Activated T-helper 1 cell treated with anti-CD3 and anti-CD28 coated beads, Interleukin-2, amount 50 U/mL, for 16 hours (primary cell): ENCODE measurements at places on chromosomes 3 and 15.

DNA sequence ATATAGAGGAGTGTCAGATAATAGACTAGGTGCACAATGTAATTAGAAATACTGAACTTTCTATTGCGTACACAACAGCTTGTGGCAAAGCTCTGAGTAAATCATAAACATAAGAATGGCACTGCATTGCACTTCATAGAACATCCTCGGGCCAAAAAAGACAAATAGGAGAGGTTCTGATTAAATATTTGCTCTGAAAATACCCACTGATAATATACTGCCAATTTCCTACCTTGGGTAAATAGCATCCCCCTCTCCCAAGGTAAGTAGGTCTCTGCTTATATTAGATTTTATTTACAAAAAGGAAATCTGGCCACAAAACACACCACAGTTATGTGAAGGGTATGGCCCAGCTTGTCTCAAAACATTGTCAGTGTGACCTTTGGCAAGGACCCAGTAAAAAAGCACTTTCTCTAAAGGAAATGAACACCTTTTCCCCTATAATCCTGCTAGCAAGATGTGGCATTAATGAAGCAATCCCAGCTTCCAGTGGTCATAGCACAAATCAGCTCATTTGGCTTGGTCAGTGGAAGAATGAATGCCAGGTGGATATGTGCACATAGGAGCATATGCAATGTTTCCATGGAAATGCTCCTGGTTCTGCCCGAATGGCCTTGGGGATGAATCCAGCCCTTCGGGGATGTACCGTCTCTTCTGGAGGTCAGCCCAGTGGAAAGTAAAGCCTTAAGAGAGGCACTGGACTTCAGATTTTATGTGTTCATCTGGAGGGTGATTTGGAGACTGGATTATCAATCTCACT, 315.9 kb downstream of the LSAMP start:
- DNase-seq = no peak

GRCh38 chr15:38562278-38562677, 2.3 kb downstream of the RASGRP1 start:
- no peak for DNase-seq

DNA sequence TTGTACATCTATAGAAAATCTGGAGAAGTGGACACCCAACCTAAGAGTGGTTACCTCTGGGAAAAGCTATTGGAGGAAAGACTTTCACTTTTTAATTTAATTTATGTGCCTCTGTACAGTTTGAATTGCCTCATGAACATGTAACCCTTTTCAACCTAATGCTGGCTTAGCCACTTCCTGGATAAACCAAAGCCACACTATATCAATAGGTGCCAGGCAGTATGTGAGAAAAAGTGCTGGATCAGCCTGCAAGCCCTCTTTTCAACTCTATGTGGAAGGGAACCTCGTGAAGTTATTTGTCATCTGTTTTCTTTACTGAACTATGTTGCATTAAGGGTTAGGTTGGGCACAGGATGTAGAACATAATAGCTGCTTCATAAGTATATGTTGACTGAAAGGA, 9.3 kb upstream of the TOPAZ1 start:
- no peak for DNase-seq

DNA sequence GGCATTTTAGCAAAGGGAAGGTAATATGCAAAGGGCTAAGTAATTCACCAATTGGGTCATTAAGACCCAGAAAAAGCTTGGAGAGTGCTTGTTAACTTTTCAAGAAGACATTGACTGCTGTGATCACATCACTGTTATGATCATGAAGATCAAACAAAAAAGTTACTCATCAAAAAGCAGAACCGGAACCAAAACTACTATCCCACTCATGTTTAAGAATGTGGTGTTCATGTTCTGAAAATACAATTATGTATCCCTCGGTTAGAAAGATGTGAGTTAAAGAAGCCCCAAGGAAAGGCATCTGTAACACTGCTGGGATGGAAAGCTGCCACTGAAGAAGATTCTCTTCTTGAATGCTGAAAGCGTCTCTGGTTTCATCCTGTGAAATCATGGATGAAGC, 32.6 kb downstream of the BBX start:
- DNase-seq = no peak

DNA sequence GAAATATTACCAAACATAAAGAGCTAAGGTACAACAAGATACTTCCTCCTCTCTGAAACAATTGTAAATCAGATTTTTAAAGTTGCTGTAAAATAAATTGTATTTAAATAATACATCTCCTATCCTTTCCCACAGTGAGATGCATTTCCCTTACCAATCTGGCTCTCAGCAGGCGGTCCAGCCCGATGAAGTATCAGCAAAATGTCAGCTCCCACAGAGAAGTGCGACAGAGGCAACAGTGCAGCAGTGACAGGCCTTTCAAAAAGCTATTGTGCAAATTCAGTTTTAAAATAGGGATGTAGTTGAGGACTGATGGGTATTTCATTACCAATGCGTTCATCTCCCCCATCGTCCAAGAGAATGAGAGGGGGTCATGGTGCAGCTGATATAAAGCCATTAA, 733.2 kb upstream of the GOLIM4 start:
- DNase-seq = no peak

- no peak for DNase-seq
Observed at GRCh38 chr3:130686833-130687232, 59.8 kb downstream of the PIK3R4 start.

GRCh38 chr3:55910543-55910942, 423.4 kb upstream of the WNT5A start:
- no peak for DNase-seq

DNA sequence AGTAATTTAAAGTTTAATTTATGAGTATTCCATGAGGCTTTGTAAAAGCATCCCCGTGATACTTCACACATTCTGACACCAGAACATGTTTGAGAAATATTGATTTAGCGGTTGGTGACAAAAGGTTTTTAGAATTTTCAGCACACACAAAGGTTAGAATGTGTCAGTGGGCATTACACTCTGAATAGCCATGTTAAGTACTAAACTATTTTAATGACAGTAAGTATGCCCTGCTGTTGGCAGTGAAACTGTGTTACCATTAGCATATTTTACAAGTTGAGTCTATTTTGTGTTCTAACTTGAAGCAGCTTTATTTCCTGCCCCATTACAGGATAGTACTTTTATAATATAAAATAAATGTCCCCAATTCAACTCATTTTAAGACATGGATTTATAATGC, 66.5 kb downstream of the ADAMTSL3 start:
- DNase-seq = no peak

DNA sequence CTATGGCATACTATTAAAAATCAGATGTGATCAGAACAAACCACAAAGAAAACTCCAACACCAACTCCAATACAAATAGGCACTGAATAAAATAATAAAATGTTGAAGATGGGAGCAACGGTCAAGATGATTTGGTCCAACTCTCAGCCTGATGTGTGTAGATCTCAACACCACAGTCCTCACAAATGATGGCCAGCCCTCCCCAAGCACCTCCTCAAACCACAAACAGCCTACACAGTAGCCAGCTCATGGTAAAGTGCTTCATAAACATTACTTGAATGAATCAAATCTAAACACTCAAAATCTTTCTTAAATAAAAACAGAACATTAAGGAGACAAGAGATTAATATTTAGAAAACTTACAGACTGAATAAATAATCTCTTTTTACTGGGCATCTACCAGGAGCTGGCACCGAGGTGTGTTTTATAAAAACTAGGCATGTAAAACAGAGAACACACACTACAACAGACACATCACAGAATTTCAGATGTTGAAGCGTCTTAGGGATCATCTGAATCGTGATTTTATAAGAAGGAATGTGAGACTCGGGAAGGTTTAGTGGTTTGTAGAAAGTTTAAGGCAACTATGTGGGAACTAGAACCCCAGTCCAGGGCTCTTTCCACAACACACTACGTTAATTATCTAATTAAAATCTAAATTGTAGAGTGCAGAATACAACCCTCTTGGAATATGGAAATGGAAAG, 102.4 kb downstream of the MYLK start:
- no peak for DNase-seq

DNA sequence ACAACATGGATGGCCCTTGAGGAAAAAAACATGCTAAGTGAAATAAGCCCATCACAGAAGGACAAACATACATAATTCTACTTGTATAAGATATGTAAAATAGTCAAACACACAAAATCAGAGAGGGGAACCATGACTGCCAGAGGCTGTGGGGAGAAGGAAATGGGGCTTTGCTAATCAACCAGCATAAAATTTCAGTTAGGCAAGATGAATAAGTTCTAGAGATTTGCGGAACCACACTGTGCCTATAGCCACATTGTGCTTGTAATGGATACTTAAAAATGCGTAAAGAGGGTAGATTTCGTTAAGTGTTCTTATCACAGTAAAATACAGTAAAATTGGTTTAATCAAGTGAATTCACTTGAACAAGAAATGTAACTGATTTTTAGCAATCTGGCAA, 33.7 kb upstream of the SPTBN5 start:
- no peak for DNase-seq

GRCh38 chr3:101146946-101147345, 153.7 kb upstream of the ABI3BP start:
- DNase-seq = no peak

GRCh38 chr3:189622629-189623028, 8.6 kb upstream of the TP63 start:
- no peak for DNase-seq

GRCh38 chr3:46468753-46469600, 4.3 kb upstream of the LTF start:
- no peak for DNase-seq

DNA sequence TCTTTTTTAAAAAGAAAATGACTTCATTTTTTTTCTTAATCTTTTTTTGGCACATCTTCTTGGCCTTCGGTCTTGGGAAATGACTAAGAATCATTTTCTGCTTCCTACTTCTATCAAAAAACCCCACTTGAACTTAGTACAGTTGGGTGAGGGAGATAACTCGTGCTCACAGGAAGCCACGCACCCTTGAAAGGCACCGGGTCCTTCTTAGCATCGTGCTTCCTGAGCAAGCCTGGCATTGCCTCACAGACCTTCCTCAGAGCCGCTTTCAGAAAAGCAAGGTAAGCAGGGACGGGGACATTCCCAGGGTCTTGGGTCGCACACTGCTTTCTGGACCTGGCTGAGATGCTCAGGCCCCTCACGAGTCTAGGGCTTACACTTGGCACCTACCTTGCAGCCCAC, at the start of gene CCR4:
TSS of gene CCR4 (plus strand) at position 235 of the 402 bp plus-strand sequence. CDS start 1,779 bp downstream, outside the sequence.
- peak; percentile 18 for DNase-seq

- DNase-seq = no peak
Observed at GRCh38 chr15:67805008-67805665, 20.2 kb upstream of the SKOR1 start.

DNA sequence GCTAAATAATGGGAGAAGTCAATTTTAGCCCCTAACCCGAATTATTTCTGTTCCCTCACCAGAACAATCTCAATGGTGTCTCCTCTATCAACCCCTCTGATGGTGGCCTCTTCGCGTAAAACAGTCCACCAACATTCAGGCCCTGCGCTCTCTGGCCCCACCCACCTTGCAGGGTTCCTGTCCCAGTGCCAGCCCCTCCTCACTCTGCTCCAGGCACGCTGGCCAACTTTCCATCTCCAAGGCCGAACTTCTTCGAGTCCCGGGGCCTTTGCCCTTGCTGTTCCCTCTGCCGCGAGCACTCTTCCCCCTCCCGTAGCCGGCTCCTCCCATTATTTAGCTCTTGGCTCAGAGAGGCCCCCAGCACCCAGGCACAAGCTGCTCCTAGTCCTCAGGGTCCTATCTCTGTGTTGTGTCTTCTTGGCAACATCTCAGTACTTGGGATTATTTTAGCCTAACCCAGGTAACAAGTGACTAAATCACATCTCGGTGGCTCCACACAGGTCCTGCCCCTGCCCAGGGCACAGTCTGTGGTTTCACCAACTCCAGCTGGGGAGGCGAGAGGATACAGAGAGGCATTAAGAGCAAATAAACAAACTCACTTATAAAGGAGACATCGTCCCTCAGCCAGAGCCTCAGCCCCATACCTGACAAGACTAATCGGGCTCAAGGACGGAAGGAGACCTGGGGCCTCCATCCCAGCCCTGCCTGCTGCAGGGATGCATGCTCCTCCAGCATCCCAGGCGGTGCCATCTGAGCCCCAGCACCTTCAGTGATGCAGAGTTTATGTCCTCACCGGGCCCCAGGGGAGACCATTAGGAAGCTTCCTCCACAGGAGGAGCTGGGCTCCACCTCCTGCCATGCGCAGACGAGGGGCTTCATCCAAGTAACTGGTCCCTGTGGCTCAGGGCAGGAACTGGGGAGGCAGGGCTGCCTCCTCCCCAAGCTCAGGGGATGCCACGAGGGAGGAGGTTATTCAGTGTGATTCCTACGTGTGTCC, 19.7 kb upstream of the IQSEC1 start:
- DNase-seq = no peak

DNA sequence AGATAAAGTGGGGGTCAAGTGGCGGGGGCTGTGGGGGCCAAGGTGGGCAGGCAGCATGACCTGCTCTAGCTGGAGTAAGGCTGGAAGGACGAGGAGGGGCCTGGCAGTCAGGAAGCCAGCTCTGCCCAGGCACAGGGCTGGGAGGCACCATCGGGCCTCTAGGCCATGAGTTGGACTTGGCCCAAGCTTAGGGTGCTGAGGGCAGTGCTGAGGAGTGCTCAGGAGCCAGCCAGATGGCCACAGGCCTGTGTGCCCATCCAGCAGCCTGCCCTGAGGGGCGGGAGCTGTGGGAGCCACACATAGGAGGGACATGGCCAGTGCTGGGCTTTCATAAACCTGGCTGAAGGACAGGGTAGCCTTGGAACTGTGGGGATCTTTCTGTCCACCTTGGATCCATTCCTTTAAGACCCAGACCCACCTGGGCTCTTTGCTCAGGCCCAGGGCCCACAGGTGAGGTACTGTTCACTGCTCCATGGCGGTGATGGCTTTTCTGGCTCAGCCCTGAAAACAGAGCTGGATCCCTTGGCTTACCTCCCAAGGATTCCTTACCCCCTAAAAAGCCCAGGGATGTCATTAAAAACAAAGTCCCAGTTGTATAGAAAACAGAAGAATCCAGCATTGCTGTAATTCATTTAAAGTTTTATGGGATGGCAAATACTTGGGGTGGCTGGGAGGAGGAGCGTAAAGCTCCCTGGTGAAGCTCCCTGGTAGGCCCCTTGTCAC, 137.0 kb downstream of the DNAJB8 start:
- DNase-seq = no peak

DNA sequence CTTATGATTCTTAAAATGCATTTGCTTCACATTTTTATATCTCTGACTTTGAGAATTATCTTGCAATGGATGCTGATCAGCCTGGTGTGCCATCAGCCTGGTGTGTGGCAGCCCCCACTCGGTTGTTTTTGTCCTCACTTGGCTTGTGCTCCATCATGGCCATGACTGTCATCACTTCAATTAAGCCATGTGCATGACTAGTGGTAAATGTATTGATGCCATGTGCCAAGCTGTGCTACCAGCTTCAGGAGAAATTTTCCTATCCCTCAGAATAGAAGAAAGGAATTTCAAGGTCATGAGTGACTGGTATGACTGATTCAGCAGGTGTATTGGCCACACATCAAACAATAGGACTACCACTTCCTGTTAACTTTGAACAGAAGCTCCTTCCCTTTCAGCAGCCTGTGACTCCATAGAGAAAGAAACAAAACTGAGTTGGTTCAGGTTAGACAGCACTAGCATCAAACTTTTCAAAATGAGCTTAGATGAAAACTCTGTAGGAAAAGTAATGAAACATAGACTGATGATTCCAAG, 251.7 kb downstream of the GRM7 start:
- no peak for DNase-seq

- no peak for DNase-seq
Observed at GRCh38 chr3:28502397-28502937, 153.8 kb upstream of the AZI2 start.

GRCh38 chr15:69852482-69852881, 245.2 kb downstream of the TLE3 start:
- no peak for DNase-seq

- no peak for DNase-seq
Observed at GRCh38 chr3:4498446-4498845, 5.3 kb downstream of the ITPR1 start.
